Astrocyte of the spinal cord (primary cell): ENCODE measurements at places on chromosomes 6 and 20.
A peak's percentile ranks its signal among the peaks of the same experiment; 100 is the strongest.

GRCh38 chr6:105442369-105442768 lies 39.5 kb upstream of the PREP start:
- DNase-seq, result no peak

GRCh38 chr6:43076464-43077332 lies 584 bp downstream of the PTK7 start:
- DNase-seq, result peak; percentile 47

DNA sequence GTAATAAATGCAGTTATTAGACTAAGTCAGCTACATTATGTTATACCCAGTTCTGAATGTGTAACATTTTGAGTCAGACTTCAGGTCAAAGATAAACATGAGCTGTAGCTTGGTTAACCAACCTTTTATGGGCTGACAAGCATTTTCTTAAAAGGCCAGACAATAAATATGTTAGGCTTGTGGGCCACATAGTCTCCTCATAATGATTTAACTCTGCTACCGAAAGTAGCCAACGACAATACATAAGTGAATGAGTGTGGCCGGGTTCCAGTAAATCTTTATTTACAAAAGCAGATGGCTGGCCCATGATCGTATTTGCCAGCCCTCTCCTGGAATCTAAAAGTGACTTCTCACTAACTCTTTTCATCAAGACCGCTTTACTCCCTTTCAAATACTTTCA lies 49.9 kb downstream of the ATG5 start:
- DNase-seq, result peak; percentile 90

- no peak for DNase-seq
Measured at GRCh38 chr20:48607544-48607865, 220.3 kb downstream of the PREX1 start.

DNA sequence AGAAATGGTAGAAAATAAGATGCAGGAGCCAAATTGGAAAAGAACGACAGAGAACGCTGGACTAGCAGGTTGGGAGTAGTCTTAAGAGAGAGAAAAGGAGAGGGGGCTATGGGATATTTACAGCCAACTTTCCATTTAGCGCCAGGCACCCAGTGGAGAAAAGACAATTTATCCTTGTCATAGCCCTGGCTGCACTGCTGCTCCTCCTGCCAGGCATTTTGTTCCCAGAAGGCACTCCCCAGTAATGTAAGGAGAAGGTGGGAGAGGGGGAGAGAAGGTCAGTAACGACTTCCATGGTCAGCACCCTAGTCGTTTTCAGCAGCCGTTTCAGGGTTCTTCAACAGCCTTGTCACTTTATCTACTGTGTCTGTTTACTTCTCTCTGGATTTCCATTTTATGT lies 159.0 kb downstream of the TRMT11 start:
- DNase-seq, result no peak

DNA sequence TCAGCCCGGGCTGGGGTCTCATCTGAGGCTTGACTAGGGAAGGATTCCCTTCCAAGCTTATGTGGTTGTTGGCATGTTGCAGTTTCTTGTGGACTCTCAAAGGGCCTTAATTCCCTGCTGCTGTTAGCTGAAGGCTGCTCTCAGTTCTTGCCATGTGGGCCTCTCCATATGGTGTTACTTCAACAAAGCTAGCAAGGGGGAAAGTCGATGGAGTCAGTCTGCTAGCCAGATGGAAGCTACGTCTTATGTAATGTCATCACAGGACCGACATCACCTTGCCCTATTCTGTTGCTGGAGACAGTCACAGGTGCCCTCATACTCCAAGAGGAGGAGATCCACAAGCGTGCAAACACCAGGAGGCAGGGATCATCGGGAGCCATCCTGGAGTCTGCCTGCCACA lies 43.3 kb upstream of the ARMC2 start:
- no peak for DNase-seq

DNA sequence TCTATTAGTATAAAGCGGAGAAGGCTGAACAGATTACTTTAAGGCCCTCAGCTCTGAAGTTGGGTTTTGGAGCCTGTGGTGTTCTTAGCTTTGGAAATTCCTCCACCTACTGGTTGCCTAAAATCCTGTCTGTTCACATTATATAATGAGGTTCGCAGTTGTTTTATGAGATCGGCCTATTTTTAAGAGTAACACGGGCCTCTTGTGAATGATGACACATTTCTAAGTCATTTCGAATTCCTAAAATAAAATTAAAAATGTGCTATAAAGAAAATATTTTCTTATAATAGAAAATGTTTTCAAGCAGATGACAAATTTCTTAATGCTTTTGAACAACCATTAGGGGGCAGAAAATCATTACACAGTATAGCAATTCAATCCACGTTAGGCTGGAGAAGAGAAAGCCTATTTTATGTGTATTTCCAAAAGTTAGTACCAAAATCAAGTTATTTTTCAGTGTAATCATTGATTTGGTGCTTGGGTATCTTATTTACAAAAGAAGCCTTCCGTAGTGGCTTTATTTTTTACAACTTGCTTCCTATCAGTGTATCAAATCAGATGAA lies 15.8 kb upstream of the FAM8A1 start:
- peak; percentile 88 for DNase-seq

GRCh38 chr20:25214426-25214790 lies 18.9 kb downstream of the ENTPD6 start:
- no peak for DNase-seq

- DNase-seq, result no peak
Measured at GRCh38 chr6:75483136-75483952, 10.3 kb downstream of the FILIP1 start.

DNA sequence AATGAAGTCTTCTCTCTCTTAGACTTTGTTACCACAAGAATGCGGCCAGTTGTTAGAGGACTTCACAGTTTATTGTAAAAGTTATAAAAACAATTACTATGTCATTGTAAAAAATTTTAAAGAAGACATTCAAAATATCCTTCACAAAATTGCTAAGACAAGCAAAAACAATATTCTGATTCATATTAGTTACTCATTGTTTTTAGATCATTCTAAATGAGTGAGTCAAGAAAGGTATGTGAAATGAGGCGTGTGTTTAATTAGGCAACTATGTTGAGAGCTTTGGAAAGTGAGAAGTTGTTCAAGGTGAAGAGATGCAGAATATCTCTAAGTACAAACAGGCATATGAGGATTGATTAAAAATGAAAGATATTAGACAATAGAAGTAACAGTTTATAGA lies 875.3 kb downstream of the EYS start:
- no peak for DNase-seq

- DNase-seq, result no peak
Measured at GRCh38 chr6:100452998-100453397, 11.7 kb downstream of the SIM1 start.

GRCh38 chr6:17381424-17382147 lies 11.8 kb upstream of the CAP2 start:
- DNase-seq, result peak; percentile 71

GRCh38 chr6:94468830-94469229 lies 1049.5 kb upstream of the EPHA7 start:
- no peak for DNase-seq

DNA sequence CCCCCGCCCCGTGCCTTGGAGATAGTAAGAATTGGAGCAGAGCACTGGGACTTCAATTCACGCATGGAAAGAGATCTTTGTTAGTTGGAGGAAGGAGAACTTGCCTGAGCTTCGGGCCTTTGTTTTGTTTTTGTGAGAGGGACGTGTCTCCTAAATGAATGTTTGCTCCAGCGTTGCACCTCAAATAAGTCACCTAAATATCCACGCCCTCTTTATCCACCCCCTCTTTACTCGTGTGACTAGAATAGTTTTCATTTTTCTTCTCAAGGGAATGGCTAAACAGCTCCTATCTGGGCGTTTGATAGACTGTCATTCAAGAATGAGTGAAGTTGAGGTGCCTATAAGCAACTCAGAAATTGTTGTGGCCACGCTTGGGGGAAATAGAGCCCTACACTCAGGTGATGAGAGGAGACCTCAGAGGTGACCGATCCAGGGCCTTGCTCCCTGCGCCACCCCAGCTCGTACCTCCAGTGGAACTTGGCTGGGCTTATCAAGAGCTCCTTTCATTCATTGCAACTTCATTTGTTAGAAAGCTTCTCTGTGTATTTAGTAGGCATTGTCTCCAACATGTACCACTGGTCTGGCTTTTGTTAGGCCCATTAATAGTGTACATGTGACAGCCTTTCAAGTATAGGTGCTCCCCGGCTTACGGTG lies 861 bp downstream of the PCMTD2 start:
- no peak for DNase-seq

DNA sequence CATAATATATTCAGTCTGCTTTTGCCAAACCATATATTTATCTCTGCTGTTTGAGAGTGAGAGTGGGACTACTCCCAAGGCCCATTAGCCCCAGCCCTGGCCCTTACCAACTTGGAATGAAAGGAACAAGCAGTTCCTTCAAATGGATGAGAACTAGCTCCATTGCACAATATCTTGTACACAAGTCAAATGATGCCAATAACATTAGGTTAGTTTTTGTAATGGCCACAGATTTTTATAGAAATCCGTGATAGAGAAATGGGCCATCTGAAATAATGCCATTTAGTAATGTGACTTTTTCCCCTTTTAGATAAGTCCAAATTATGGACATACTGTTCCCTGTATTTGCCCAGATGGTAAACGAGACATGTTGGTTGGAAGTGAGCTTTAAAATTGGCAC lies 117.0 kb downstream of the MAP3K7 start:
- DNase-seq, result no peak

- no peak for DNase-seq
Measured at GRCh38 chr6:128532136-128532535, 11.7 kb upstream of the PTPRK start.

GRCh38 chr6:62613928-62614327 lies 327.9 kb upstream of the KHDRBS2 start:
- no peak for DNase-seq

- DNase-seq, result no peak
Measured at GRCh38 chr6:46933751-46934150, 12.0 kb upstream of the ADGRF5 start.

DNA sequence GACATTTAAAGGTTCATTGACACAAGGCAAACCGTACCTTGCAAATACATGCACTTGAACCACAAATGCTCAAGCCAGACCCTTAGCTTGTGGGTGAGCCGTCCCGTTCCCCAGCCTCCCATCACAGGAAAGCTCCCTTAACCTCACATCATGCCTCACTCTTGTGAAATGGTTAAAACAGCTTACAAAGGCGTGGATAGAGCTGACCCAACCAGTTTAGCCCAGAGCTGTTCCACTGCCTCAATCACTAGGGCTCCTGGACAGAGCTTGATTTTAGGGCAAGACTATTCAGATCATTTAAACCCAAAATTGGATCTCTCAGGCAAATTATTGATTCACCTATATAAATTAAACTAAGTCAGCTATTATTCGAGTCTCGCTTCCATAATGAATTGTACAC lies 229.6 kb upstream of the TAB2 start:
- no peak for DNase-seq

DNA sequence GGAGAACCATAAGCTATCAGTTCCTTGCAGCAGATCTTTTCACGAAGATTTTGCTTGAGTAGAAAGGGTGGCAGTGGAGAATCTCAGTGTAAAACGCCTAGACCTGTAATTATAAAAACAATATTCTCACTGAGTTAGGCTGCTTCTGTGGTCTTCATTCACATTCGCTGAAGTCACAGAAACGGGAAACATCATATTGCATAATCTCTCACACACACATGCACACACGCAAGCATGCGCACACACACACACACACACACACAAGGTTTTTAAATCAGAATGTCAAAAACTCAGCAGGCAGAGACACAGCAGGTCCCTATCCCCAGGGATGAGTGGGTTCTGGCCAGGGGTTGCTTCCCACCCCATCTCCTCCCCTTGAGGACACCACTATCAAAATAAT lies 175.5 kb downstream of the ATXN1 start:
- DNase-seq, result no peak

- no peak for DNase-seq
Measured at GRCh38 chr20:23318347-23318746, 32.2 kb upstream of the NXT1 start.

GRCh38 chr6:26118999-26119398 lies 31.8 kb downstream of the HFE start:
- peak; percentile 81 for DNase-seq

DNA sequence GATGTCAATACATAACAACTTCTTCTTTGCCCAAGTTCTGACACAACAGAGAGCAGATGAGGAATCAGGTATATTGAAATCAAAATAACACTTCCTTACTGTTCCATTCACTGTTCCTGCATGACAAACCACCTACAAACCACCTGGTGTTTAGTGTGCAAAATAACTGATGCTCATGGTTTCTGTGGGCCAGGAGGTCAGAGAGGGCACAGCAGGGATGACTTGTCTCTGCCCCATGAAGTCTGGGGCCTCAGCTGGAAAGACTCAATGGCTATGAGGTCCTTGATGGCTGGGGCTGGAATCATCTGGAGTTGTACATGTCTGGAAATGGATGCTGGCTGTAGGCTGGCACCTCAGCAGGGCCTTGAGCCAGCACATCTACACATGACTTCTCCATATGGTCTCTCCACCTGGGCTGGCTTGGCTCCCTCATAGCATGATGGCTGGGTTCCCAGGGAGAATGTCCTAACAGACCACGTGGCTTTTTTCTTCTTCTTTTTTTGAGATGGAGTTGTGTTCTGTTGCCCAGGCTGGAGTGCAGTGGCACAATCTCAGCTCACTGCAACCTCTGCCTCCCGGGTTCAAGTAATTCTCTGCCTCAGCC lies 7.4 kb upstream of the COX4I2 start:
- no peak for DNase-seq

DNA sequence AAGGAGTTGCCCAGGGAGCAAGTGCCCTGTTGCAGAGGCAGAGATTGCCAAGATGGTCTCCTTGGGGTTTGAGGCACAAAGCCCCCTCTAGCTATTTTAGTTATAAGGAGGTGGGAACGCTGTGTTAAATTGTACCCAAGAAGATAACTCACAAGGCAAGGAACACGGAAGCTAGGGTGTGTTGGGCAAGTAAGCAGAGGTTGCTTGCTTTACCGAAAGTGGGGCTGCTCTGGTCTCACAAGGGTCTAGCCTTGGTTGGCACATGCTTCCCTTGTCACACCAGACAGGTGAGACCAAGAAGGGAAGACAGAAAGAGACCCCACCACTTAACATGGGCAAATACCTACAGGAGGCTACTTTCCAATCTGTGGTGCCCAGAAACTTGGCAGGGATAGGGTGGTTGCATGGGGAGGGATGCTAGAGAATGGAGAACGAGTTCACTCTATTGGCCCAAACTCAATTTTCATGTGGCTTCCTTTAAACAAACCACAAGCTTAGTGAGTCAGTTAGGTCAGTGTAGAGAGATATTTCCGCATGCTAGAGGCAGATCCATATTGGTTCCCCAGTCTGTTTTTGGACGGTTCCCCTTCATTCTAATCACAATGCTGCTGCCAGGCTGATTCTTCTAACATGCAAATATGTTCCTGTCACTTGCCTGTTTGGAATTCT lies 42.4 kb downstream of the PLAGL1 start:
- peak; percentile 81 for DNase-seq

DNA sequence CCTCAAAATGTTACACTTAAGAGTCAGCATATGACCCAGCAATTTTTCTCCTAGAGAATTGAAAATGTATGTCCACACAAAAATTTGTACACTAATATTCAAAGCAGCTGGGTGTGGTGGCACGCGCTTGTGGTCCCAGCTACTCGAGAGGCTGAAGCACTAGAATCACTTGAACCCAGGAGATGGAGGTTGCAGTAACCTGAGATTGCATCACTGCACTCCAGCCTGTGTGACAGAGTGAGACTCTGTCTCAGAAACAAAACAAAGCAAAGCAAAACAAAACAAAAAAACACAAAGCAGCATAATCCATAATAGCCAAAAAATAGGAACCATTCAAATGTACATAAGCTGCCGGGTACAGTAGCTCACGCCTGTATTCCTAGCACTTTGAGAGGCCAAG lies 1.6 kb upstream of the RPF2 start:
- DNase-seq, result no peak

- DNase-seq, result no peak
Measured at GRCh38 chr6:15937602-15938001, 191.3 kb upstream of the MYLIP start.
